AG10803 (cell line): ENCODE measurements at places on chromosomes 6 and 20.
A peak's percentile ranks its signal among the peaks of the same experiment; 100 is the strongest.

DNA sequence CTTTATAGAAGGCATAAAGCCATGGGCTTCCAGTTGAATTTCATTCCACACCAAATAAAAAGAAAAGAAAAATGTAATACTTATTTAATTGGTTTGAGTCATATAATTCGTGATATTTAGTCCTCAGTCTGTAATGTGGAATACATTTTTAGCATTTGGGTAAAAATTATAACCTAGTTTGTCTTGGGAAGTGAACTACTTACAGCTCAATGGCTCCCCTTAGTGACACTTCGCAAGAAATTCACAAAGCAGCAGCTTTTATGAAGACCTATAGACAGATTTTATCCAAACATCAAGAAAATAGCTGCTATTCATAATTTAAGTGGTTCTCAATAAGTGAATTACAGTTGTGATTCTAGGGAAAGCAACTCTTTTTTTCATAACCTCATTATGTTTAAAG is 72.1 kb downstream of the RSPO3 start:
- peak; percentile 71 for DNase-seq

DNA sequence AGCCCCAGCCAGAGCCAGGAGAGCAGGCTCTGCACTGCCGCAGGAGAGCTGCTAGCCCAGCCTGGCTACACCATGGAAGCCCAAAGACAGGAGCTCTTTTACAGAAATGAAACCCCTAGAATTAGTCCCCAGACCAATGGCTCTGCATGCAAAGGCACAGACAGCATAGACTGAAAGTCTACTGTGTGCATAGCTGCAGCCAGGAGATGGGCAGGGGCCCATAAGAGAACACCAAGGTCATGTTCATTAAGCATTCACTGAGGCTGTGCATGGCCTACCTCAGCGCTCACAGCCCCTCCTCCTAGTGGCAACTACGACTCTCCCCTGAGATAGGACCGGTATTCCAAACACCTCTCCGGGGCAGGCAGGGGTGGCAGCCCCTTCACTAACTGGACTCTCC is 34.9 kb downstream of the SNX5 start:
- no peak for DNase-seq

DNA sequence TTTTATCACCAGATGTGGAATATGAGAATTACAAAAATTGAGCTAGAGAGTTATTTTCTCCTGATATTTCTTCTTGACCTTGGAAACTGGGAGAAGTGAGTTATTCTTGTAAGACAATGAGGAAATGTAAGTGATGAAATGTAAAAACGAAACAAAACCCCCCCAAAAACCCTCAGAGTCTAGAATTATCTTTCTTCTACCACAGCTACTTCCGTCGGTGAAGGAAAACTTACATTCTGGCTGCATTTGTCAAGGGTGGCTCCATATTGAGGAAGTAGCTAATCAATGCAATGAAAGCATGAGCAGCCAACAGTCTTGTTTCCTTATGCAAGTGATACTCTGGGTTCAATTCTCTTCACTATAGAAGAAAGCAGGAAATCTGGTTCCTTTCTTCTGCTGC is 661.7 kb upstream of the CITED2 start:
- no peak for DNase-seq

GRCh38 chr6:138211601-138212000 is 6.7 kb downstream of the PBOV1 start:
- DNase-seq = no peak

GRCh38 chr6:151832710-151833109 is 25.2 kb downstream of the ESR1 start:
- DNase-seq = no peak

GRCh38 chr6:44285552-44286284 is 15.5 kb downstream of the TMEM151B start:
- no peak for DNase-seq

- DNase-seq = no peak
These were observed 116.8 kb upstream of the DST start for GRCh38 chr6:56759521-56759920.
